ENCODE measurements at places on chromosomes 11 and 22.

- DNase-seq: no peak
Observed at GRCh38 chr11:95767498-95767897, 22.1 kb downstream of the FAM76B start.

DNA sequence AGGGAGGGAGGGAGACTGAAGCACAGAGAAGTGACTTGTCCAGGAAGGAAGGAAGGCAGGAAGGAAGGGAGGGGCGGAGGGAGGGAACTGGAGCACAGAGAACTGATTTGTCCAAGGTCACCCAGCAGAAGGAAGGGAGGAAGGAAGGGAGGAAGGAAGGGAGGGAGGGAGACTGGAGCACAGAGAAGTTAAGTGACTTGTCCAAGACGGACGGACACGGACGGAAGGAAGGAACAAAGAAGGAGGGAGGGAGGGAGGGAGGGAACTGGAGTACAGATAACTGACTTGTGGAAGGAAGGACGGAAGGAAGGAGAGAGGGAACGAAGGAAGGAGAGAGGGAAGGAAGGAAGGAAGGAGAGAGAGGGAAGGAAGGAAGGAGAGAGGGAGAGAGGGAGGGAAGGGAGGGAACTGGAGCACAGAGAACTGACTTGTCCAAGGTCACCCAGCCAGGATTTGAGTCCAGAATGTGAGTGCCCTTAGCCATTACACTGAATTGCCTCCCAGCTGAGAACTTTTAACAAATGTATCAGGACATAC lies 1.5 kb downstream of the SLC35F2 start:
- no peak for DNase-seq

- no peak for DNase-seq
Observed at GRCh38 chr22:17782158-17782557, 7.9 kb upstream of the BID start.

DNA sequence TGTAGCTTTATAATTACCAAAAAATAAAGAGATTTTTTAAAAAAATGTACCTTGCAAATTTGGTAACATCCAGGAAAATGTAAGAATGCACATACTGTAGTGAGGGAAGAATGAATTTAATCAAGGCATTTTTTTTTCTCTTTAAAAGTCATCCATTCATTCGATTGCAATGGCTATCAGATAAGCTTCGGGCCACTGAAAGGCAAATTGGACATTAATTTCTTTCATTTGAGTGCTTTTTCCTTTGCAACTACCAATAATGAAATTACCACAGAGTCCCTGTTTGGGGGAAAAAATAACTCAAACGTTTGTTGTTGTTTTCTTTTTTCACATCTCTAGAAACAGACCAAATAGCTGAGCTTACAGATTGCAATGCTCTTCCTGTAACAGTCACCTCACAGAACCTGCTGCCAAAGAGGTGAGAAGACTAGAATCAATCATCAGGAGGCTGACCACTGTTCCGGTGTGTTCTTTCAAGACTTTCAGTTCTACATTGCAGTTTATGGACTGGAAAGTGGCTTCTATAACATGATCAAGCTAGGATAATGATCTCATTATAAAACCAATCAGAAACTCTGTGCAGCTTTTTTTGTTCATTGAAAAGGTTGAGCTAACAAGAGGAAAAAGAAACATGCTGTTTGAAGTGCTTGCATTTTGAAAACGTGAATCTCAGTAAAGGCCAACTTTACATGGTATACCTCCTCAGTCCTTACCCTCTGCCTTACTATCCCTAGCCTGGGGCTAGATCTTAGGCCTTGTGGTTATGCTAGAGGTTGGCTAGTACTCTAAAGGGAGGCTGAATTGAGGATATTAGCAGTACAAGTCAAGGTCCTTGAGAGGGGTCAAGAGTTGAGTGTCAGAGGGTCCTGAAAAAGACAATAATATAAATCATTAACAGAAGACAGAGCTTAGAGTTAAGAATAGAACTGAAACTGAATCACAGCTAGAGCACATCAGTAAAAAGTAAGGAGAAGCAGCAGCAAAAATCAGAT lies 1276.1 kb downstream of the LRRC4C start:
- DNase-seq: no peak

- DNase-seq: no peak
Observed at GRCh38 chr11:47669856-47670255, 27.5 kb upstream of the MTCH2 start.

DNA sequence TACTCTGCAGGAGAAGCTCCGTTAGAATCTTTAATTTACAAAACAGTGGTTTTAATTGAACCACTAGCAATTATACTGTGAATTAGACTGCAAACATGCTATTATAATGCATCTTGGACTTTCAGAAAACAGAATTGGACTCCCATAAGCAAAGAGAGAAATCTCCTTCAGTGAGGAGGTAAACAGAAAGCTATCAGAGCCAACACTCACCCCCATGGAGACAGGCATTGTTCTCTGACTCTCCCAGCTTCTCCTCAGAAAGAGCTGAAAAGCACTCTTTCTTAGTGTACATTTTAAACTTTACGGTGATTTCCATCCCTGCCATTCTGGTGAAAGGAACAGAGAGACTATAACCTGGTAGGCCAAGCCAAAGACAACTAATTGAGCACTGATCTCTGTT lies 176.9 kb downstream of the GRIA4 start:
- DNase-seq: no peak

DNA sequence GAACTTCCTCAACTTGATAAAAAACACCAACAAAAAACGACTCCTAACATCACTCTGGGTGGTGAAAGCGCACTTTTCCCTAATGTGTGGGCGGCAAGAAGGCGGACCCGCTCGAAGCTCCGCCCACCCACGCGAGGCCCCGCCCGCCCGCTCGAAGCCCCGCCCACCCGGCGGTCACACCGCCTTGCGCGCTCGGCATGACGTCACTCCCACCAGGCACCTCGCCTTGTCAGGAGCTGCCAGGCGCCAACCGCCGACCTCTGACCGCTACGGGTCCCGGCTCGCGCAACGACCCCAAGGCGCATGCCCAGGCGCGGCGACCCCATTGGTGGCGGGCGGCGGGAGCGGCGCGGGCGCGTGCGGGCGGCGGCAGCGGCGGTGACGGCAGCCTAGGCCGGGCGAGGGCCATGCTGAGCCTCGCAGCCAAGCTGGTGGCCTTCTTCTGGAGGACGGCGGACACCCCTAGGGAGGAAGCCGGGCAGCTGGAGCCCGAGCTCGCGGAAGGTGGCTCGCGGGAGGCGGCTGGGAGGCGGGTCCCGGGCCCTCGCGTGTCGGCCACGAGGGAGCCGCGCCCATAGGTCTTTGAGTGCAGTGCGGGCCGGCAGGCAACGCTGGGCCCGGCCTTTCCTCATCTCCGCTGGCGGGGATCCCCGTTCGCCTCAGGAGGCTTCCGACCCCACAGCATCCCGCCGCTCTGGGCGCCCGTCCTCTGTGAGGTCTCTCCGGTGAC lies at the start of gene MOV10L1:
Gene MOV10L1 (plus strand): TSS at position 325 of the 730 bp plus-strand sequence. CDS start 83 bp downstream, at position 408.
- DNase-seq: no peak
